ENCODE measurements at places on chromosomes 4 and X.

- no peak for ATAC-seq
Observed at GRCh38 chrX:38929966-38930421, 128.7 kb downstream of the MID1IP1 start.

GRCh38 chr4:160026721-160027120, 923.8 kb downstream of the RAPGEF2 start:
- no peak for ATAC-seq

DNA sequence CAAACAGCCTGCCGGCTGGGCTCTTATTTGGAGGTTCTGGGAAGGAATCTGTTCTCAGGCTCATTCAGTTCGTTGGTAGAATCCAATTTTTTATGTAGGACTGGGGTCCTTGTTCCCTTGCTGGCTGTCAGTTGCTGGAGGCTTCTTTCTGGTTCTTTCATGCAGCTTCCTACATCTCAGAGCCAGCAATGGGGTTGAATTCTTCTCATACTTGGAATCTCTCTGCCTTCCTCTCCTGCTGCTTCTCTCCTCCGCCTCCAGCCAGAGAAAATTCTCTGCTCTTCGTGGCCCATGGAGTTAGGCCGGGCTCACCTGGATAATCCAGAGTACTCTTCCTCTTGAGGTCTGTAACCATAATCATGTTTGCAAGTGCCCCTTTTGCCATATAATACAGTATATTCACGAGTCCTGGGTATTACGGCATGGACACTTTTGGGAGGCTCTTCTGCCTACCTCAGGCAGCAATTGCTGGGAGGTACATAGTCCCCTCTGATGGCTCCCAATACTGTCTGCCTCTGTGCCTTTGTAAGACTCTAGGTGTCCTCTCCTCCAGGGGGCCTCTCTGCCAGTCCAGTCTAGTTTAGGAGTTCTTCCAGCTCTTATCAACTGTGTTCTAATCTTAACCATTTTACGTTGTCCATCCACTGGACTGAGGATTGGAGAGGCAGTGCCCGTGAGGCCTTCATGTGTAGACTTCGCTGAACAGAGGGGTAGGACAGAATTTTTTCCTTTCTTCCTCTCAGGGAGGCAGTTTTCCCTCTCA, 2.2 kb downstream of the TRMT44 start:
- ATAC-seq: no peak

DNA sequence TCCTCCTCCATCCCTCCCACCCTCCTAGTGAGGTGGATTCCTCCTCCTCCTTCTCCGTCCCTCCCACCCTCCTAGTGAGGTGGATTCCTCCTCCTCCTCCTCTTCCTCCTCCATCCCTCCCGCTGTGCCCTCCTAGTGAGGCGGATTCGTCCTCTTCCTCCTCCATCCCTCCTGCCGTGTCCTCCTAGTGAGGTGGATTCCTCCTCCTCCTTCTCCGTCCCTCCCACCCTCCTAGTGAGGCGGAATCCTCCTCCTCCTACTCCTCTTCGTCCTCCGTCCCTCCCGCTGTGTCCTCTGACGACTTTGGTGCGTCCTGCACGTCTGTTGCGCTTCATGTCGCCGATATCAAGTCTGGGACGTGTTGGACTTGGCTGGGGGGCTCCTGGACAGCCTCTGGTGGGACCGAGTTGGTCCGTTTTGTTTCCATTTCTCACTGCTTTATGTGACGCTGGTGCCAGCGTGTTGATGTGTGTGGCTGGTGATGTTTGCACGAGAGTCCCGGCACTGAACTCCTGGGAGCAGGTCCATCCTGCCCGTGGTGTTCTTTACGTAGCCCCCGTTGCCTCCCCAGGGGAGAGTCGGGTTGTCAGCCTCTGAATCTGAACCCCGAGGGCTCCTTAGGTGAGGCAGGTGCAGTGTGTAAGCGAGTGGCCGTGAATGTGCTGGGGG, 5.4 kb downstream of the AKAP17A start:
- no peak for ATAC-seq

DNA sequence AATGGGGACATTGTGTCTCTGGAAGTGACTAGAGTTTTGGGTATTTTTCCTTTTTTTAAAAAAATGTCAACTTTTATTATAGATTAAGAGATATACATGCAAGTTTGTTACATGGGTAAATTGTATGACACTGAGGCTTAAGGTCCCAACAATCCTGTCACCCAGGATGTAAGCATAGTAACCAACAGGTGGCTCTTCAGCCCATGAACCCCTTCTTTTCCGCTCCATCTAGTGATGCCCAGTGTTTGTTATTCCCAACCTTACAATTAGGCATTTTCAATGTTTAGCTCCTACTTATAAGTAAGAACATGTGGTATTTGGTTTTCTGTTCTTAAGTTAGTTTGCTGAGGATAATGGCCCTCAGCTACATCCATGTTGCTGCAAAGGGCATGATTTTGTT, 102.7 kb downstream of the GRID2 start:
- no peak for ATAC-seq

All from activated T-helper 17 cell treated with anti-CD3 and anti-CD28 coated beads, Interleukin-2, amount 50 U/mL, for 72 hours (primary cell).